Bronchial epithelial cell (primary cell): ENCODE measurements at places on chromosomes 12 and 14. TPM values are rescaled to one million over a fixed set of nuclear protein-coding genes. Genes with fewer than 3 reads are reported as not detected.

DNA sequence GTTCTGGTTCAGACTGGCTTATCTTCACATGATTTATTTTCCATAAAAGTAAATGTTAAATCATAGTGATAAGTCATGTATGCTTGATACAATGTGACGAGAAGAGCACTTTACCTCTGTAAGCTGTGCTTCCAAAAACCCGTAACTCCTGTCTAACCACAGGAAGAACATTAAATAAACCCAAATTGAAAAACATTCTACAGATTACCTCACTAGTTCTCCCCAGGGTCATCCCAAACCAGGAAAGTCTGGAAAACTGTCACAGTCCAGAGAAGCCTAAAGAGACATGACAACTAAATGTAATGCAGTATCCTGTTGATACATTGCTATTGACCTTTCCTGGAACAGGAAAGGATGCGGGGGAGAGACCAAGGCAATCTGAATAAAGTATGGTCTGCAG is 32.5 kb upstream of the DUSP6 start:
- no peak for DNase-seq

GRCh38 chr14:99534863-99535262 is 53.7 kb downstream of the CCNK start:
- DNase-seq: no peak

DNA sequence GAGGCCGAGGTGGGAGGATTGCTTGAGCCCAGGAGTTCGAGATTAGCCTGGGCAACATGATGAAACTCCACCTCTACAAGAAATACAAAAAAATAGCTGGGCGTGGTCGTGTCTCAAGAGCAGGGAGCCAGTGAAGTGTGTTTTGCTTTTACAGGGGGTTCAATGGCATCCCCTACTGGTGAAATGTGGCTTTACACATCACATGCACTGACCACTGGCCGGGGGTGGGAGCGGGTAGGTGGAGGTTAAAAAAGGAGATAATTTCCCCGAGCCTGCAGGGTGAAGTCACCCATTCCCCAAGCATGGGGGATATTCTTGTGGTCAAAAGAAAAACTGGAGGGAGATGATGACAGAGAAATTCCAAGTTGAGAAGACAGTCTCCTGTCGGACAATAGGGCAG is 63.6 kb upstream of the PWP1 start:
- peak; percentile 13 for DNase-seq

- no peak for DNase-seq
Observed at GRCh38 chr12:5027046-5027821, 16.4 kb upstream of the KCNA5 start.

- no peak for DNase-seq
Observed at GRCh38 chr12:2955888-2956287, 3.3 kb upstream of the TEAD4 start.

DNA sequence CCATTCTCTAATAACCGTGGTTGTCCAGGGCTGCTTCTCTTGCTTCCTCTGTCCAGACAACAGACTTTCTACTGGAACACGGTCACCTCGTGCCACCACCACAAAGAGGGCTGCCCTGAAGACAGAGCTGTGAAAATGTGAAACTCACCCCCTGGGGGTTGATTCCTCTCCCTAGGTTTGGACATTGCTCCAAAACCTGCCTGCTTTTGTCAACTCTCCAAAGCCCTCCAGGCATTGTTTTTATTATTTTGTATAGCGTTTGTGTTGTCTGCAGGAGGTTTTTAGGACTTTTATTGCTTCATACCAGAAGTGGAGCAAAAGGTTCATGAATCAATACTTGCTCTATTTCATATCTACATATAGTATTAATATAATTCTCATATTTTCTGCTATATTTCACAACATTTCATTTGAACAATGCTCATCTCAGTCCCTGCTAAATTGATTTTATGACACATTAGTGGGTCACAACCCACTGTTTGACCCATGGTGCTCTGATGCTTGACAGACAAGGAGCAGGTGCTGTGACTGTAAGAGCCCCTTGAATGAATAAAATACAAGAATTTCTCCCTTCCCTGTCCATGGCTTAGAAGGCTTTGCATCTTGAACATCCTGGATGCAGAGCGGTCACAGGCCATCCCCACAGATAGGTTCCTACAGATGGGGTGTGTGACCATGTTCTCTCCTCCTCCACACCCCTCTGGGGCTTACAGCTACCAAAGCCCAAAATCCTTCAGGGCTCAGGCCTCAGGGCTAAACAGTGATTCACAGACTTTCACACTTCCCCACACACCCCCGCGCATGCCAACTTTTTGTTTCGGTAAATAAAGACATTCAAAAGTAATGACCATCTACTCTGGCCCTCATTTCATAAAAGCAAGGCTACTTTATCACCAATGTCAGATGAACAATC is 20.6 kb upstream of the EML1 start:
- DNase-seq: no peak

Gene IL26
- total RNA-seq: not detected in 2 replicates

- no peak for DNase-seq
Observed at GRCh38 chr12:9793779-9794395, 33.2 kb upstream of the CD69 start.

GRCh38 chr14:37787879-37788494 is 192.6 kb downstream of the TTC6 start:
- no peak for DNase-seq

DNA sequence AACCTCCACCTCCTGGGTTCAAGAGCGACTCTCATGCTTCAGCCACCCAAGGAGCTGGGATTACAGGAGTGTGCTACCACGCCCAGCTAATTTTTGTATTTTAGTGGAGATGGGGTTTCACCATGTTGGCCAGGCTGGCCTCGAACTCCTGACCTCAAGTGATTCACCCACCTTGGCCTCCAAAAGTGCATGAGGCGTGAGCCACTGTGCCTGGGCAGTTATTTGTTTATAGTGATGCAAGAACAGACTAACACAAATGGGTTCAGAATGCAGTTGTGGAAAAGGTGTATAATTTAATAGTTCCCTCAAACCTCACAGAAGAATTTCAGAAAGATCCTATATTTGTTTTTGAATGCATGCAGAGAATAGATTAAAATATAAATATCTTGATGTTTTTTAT is 447.1 kb downstream of the ZFP36L1 start:
- DNase-seq: no peak

GRCh38 chr12:78430551-78430950 is 434.0 kb upstream of the SYT1 start:
- no peak for DNase-seq

GRCh38 chr12:76909290-76909689 is 30.5 kb upstream of the CSRP2 start:
- DNase-seq: no peak

DNA sequence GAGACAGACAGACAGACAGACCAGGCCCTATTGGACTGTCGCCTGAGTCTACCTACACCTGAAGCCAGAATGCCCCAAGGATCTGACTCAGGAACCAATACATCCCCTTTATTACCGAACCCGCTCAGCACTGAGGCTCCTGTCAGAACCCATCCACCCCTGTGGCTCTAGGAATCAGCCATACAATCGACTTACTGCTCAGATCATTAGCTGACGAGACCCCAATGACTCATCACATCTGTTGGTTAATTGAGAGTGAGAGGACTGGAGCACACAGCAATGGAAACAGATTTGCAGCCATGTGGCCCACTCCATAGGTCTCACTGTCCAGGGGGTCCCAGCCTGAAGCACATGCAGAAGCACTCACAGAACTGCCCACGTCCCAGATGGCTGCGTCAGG is 15.2 kb downstream of the ITPK1 start:
- no peak for DNase-seq

DNA sequence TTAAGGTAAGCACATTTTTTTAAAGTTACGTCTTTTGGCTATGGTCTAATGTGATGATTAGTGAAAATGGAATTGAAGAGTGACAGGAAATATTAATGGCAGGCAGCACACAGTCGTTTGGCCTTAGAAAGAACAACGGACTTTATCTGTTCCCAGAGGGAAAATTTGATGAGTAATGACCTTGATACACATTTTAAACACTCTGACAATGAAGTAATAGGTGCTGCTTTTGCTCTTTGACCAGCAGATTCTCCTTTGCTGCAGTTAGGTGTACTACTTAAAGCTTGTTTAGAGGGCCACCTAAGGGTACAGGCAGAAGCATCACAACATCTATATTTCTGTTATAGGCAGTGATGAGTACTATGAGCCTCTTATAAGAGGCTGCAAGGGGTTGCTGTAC is 27.1 kb upstream of the RNU6-8 start:
- peak; percentile 85 for DNase-seq

Gene PTPRQ
- not detected in 2 replicates for total RNA-seq

DNA sequence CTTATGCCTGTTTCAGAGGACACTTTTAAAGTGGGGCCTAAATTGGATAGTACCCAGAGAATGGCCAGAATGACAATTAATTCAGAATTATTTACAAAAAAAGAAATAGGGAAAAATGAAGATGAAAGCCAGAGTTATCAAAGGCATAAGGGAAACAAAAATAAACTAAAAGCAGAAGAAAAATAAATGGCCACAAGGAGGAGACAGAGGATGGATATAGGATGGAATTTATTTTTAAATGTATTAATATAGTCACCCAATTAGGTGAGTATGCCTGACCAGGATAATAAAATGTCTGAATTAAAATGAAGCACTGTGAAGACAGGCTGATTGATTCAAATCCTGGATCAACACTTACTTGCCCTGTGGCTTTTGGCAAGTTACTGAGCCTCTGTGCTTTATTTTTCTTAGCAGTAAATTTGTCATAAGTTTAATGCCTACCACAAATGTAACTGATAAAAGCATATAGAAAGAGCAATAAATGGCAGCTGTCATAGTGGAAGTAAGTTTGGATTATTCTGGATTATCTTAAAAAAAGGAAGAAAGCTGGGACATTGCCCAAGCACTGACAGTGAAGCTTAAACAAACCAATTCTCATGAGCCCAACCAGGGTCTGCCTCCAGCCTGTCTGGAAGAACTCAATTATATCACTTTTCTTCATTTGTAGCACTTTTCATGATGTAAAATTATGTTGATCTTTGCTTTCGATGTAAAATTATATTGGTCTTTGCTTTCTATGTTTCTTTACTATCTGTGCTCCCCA is 3.5 kb downstream of the CLEC9A start:
- DNase-seq: peak; percentile 27

Gene SOAT2
- not detected in 2 replicates for total RNA-seq

Gene GLIPR1L2
- 0.26 and 0.64 TPM in 2 replicates for total RNA-seq

DNA sequence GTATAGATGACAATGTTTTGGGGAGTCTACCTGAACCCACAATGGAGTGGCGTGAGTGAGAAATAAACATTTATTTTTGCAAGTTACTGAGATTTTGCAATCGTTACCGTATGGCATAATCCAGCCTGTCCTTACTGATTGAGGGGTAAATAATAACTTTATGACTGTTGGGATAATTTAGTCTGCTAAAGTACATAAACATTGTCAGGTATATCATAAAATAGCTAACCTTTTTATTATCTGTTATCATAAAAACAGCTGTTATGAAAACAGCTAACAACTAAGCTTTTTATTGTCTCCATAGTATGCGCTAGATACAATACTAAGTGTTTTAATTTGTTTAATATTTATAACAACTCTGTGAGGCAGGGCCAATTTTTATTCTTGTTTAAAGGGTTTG is 10.3 kb downstream of the ACSS3 start:
- DNase-seq: no peak

DNA sequence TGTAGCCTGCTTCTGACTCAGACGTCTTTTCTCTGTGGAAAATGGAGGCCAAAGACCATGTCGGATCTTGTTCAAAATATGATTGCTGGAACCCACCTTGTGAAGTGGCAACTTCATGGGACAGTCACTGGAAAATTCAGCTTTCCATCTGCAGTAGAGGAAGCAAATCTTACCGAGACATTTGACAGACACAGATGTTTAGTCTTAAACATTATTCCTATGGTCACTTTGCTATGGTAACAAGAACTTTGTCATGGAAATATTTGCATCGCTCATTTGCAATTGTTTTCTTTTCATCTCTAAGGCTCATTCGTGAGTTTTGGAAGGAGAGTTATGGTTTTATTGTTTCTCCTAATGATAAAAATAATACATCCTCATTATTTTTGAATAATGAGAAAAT is 98.3 kb upstream of the HIF1A start:
- no peak for DNase-seq

Gene GPR65
- total RNA-seq: under 0.01 TPM in 1 of 2 replicates, not detected in the other

DNA sequence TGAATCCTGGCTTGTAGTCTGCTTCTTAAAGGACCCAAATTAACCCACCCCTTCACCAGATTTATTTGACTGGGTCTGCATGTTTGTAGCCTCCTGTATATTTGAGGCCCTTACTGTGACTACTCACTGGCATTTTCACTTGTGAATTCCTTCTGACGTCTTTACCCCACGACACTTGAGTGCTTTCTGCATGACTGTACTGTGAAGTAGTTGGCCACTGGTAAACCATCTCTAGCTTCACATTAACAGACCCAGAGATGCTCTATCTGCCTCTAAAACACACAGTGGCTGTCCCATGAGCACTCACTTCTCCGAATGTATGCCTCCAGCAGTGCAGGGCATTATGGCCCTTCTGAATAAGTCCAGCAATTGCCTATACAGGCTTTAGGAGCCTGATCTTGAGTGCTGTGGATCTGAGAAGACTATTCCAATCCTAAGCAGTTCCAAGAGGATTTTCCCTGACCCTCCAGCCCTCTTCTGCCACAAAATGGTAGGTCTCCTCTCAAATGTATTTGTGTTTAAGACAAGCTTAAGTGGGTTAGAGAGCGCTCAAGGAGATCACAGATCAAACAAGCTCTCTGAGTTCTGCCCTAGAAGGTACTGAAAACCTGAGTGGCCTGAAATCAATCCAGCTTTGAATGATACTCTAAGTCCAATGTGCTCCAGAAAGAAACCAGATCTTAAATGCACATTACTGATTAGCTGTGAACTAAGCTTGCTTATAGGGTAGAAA is 534.7 kb downstream of the RPS29 start:
- no peak for DNase-seq

DNA sequence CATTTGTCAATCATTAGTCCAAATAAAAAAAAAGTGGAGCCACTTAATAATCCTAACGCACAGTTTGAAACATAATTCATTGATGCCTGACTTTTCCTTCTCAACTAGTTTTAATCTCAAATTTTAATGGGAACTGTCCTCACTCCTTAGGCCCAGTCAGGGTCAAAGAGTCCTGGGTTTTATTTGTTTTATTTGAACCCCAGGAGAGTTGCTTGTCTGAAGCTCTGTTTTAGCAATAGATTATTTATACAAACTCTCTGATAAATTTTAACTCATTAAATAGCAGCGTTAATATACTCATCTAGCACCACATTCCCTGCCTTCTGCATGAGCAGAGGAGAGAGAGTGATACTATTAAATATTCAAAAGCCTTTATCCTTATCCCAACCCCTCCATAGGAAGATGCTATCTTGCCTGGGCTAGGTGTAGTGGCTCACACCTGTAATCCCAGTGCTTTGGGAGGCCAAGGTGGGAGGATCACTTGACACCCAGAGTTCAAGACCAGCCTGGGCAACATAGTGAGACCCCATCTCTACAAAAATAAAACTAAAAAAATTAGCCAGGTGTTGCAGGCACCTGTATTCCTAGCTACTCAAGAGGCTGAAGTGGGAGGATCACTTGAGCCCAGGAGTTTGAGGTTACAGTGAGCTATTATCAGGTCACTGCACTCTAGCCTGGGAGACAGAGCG is 14.5 kb upstream of the DUSP6 start:
- DNase-seq: no peak
